NCI-H69 (cell line): ENCODE measurements at places on chromosomes 16 and 17.

DNA sequence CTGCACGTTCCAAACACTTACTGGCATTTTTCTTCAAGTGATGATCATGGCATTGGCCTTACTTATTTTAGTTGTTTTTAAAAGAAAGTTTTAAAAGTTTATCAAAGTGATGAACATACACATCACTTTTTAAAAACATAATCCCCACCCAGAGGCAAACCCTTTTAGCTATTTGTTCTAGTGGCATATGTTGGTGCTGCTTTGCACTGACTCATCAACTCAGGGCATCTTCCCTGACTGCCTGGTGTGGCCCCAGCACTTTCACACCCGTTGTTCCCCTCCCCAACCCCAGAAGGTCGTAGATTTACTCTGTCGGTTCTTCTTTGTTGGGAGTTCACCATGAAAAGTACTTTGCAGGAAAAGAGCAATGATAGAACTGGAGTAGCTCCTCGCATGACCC is 161.3 kb downstream of the RPTOR start:
- DNase-seq, result peak; percentile 89

DNA sequence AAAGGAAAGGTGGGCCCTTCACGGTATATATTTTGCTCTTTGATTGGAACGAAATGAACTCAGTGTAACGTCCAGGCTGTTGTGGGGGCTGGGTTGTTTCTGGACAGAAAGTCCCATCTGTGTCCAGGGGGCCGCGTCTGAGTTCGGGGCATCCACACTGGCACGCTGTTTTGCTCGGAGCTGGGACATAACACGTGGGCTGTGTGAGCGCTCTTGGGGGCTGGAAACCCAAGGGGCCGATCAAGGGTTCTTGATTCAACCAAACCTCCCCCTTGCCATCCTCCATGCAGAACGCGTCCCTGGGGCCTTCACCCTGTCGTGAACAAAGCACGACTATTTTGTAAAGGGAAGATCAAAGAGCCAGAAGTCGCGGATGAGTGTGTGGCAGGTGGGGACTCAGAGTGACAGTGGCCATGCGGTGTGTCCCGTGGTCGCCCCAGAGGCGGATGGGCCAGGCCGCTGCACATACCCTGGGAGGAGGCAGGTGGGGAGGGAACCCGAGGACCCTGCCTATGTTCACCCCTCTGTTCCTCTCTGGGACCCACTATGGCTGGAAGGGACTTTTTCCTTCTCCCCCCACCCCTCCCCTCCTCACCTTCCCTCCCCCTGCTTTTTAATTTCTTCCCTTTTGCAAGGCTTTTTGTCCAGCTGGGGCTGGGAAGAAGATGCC is 387.2 kb downstream of the SEC14L1 start:
- DNase-seq, result peak; percentile 28

DNA sequence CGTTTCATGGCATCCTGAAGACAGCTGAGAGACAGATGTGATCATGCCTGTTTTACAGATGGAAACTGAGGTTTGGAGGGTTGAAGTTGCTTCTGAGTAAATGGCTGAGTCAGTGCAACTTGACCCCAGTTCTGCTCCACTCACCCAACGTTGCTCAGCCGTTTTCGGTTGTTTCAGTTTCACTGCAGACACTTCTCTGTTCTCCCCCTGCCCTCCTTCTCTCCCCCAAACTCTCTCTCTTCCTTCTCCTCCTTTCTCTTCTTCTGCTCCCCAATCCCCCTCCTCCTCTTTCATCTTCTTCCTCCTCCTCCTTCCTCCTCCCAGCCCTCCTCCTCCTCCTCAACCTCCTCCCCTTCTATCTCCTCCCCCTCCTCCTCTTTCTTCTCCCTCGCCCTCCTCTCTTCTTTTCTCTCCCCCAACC is 9.4 kb upstream of the CEP20 start:
- DNase-seq, result no peak

DNA sequence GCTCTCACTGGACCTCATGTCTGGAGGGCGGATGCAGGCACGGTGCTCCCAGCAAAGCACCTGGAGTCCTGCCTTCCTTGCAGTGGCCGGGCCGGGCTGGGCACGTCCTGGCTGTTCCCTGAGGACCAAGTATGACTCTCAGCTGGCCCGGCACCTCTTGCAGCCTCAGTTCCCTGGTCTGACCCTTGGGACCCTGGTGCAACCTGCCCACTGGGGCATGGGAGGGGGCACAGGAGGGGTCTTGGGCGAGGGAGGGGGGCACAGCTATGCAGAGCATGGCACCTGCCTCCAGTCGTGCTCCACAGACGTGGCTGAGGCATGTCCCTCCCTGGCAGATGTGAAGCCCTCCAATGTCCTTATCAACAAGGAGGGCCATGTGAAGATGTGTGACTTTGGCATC is 19.6 kb downstream of the MAP2K3 start:
- DNase-seq, result no peak

DNA sequence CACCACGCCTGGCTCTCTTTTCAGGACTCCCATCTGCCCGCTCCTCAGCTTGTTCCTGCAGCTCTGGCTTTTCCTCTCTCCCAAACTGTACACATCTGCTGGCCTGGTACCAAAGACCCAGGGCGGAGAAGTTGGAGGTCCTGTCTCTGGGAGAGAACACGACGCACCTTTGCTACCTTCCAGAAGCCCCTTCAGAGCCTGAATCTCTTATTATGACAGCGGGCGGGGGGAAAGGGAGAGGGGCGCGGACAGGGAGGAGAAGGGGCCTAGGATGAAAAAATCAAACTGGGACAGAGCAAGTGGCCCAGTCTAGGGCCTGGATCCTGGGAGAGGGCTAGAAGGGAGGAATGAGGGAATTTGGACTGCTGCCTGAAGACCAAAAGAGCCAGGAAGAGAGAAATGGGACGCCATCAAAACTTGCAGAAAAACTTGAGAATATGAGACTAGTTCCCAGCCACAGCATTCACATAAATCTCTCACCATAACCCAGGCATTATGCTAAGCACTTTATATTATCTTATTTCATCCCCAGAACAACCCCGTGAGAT is 2.5 kb upstream of the PER1 start:
- DNase-seq, result no peak

DNA sequence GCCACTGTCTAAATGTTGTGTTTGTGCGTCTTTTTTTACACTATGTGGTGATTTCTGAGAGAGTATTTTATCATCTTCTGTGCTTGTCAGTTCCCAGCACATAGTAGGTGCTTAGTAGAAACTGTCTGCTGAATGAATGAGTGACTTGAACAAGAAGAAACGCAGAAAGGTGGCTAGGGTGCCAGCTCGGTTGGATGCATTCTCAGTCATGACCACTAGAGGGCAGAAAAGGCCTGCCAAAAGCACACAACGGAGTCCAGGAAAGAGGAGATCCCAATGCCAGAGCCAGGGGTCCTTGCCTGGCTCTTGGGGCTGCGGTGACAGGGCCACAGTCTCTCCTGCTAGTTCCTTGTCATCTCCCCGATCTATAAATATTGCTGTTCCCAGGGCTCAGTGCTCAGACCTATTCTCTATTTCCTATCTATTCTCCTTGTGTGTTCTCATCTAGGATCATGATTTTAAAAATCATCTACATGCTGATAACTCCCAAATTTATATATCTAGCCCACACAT is 57.3 kb upstream of the CCL1 start:
- peak; percentile 66 for DNase-seq

- DNase-seq, result no peak
These were observed 68.8 kb downstream of the AMFR start for GRCh38 chr16:56356276-56357240.

GRCh38 chr16:11242658-11243057 is 13.3 kb downstream of the SOCS1 start:
- DNase-seq, result peak; percentile 55

DNA sequence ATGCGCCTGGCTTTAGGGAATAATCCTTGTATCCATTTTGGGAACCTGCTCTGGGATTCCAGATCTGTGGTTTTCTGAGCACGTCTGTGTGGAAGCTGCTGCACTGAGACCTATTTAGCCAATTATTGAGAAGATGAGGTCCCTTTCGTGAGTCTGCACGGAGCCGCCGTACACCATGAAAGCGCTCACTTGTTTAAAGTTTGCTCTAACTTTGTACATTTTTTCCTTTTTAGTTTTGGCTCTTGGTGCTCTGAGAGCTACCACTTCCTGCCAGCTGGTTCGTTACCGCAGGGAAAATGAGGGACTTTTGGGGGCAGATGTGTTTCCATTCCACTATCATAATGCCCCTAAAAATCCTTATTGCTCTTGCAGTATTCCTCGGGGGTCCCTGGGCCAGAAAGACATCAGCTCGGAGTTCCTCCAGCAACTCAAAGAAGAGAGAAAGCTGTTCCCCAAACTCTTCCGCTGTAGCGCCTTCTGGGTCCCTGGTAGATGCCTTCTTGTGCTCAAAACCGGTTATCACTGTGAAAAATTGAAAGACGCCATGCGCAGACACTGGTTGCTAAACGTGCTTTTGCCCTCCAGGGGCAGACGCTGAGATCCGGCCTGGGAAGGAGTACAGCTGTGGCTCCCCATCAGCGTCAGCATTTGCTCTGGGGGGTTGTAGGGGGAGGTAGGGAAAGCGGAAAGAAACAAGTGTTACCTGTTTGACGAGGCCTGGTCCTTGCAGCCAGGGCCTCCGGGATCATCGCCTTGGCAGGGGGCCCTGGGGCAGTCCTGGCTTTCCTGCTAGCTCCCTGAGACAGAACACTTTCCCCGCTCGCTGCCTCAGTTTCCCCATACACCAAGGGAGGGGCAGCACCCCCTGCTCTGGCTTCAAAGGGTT is 238.1 kb downstream of the MRTFB start:
- no peak for DNase-seq

DNA sequence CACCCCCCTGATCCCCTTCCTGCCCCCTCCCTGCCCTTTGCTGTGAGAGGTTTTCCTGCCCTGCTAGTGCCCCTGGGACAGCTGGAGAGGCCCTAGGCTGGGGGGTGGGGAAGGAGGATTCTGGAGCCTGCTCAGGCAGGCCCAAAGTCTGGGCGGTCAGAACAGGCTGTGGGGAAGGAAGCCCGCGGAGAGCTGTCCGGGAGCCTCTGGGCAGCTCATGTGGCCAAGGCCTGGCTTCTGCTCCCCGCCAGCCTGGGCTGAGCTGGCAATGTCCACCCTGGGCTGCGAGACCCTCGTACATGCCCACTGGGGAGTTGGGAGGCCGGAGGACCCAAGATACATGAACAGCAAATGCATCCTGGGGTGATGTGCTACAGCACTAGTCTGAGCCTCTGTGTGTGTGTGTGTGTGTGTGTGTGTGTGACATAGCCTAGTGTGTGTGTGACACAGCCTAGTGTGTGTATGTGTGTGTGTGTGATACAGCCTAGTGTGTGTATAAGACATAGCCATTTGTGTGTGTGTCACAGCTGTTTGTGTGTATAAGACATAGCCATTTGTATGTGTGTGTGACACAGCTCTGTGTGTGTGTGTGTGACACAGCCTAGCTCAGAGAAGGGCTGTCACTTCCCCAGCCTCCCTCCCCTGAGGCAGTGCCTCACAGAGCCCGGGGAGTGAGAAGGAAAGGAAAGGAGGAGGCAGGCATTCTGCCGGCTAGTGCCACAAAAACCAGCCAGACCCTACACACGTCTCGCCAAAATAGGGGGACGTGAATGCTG is 201.4 kb upstream of the CIBAR2 start:
- DNase-seq, result peak; percentile 18

- no peak for DNase-seq
These were observed 127.8 kb upstream of the PMFBP1 start for GRCh38 chr16:72299684-72300243.

- DNase-seq, result no peak
These were observed 151.8 kb downstream of the ABCA8 start for GRCh38 chr17:68803164-68803929.

DNA sequence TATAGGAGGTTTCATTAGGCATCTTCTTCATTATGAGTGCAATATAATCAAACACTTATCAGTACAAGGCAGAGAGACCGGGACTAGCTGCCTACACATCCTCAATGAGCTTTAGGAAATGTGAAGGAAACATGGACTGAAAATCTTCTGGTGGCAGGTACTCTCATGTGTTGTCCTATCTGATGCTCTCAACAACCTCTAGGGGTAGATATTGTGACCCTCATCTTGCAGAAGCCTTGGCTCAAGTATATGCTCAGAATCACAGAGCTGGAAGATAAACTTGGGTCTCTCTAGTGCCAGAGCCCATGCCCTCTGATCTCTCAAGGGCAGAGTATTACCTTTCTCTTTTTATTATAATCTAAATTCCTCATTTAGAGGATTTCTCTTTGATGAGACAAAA is 181.6 kb upstream of the C17orf78 start:
- DNase-seq, result no peak

DNA sequence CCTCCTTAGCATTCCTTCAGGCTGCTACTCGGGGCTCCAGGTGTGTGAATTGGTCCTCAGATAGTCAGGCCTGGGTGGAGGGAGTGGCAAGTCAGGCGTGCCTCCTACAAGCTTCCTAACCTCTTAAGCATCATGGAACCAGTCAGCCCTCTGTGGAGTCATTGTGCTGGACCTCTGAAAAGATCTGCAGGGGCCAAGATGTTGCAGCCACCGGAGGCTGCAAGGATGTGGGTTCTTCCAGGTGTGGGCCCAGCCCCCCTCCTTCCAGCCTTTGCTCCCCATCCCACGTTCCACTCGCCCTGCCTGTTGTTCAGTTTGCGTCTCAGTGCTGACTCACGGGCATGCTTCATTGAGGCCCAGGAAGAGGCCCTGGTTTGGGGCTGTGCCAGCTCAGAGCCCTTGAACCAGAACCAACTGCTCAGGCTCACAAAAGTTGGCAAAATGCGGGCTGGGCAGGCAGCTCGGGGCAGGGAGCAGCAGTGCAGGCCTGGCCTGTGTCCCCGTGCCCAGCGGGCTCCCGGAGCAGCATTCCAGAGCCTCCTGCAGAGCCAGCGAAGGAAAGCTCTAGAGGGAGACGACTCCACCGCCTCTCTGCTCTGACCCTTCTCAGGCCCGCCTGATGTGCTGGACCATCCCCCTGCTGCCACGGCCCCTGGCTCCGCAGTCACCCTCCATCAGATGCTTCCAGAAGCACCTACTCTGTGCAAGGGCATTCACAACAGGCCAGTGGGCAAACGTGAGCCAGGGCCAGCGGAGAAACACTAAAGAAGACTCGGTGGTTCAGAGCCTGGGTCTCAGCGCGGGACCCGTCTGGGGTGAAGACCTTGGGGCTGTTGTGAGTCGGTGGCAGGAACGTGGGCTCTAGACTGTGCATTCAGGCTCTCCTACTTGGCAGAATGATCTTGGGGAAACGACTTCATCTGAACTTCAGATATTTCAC is 7.5 kb downstream of the LDHD start:
- DNase-seq, result peak; percentile 7

DNA sequence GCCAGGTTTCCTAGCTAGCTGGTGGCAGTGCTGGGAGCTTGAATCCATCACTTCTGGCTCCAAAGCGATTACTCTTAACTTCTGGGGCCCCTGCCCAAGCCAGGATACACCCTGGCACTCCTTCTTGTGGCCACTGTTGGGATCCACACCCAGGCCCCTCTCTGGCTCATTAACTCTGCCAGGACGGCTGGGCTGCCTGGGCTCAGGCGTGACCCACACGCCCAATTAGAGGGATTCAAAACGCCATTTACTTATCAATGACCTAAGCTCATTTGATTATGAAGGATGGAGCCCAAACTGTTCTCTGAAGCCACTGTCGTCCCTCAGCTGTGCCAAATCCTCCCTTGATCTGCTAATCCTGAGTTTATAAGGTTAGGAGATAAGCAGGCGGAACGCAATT is 79.7 kb upstream of the BRD7 start:
- DNase-seq, result peak; percentile 7

- DNase-seq, result peak; percentile 82
These were observed at the start of gene ITGB4 for GRCh38 chr17:75720656-75721462. ITGB4 (plus strand) TSS chr17:75721459; CDS start chr17:75724704, 3,245 bp downstream.

GRCh38 chr16:82603784-82604411 is 22.9 kb upstream of the CDH13 start:
- peak; percentile 42 for DNase-seq
